Neural progenitor cell (in vitro differentiated cells): ENCODE measurements at places on chromosomes 4 and X. TPM values are rescaled to one million over a fixed set of nuclear protein-coding genes. Genes with fewer than 3 reads are reported as not detected.

HPSE gene
- total RNA-seq: 0.28 and 0.73 TPM in 2 replicates

DUSP21 gene
- not detected in 2 replicates for total RNA-seq

TCP11X2 gene
- 0.88 and 1.1 TPM in 2 replicates for total RNA-seq

DNA sequence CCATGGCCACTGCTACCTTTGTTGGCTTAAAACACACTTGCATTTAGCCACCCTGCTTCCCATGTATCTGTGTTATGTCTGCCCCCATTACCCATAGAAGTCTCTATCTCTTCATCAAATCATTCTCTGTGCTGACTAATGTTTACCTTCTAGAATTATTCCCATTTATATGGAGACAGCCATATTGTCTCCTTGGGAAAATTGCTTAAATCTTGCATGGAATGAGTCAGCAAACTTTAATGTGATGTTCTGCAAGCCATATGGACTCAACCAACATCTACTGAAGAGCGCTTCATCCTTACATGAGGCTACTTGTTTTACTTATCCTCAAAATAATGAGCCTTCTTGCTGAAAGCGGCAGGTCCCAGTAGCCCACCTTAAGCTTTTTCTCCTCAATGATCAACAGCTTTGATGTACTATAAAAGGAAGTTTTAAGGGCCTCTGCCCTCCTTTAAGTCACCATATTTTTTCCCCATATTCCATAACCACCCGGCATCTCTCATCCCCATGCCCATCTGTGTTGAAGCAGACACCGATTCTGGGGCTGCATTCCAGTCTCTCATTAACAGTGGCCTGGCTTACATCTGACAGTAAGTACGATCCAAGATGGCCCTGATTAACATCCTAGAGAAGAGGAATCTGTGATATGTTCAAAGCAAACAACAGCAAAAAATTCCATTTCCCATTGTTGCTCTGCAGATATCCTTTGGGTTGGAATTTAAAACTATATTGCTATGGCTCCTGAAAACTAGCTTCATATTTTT, 130.4 kb downstream of the ARHGAP6 start:
- no peaks in the 10 kb centered on the region for H3K36me3 ChIP-seq
- DNase-seq: no peak
- peaks cover 8% of the 10 kb centered on the region for H3K27me3 ChIP-seq
- no peaks in the 10 kb centered on the region for H3K4me1 ChIP-seq
- H3K27ac ChIP-seq: no peak overlapping the region

DNA sequence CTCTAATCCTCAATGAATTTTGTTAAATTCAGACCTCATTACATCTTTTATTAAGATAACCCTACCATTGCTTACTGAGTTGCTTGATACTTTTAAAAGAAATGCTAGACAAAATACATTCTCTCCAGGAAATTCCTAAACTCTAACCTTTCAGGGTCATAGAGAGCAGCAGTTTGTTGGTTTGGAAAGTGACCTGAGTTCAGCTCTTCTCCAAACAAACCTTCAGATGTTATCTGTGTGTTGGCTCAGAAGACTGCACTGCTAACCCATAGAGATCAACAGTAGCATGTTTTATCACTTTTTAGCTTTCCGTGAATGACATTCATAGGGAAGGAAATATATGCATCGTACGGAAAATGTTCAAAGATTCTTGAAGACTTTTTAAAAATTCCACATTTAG, 101.8 kb upstream of the VEGFC start:
- no peaks in the 10 kb centered on the region for H3K36me3 ChIP-seq
- no peak overlapping the region for H3K27ac ChIP-seq
- H3K4me3 ChIP-seq: no peak overlapping the region

- H3K4me3 ChIP-seq: no peak overlapping the region
- no peaks in the 10 kb centered on the region for H3K36me3 ChIP-seq
- DNase-seq: no peak
- no peaks in the 10 kb centered on the region for H3K27me3 ChIP-seq
- peaks cover 21% of the 10 kb centered on the region for H3K4me1 ChIP-seq
- H3K27ac ChIP-seq: no peak overlapping the region
These were observed 85.2 kb downstream of the PLAC1 start for GRCh38 chrX:134572816-134573682.

- H3K4me1 ChIP-seq: no peaks in the 10 kb centered on the region
- H3K4me3 ChIP-seq: no peak overlapping the region
- DNase-seq: no peak
- H3K27ac ChIP-seq: no peak overlapping the region
- H3K36me3 ChIP-seq: no peaks in the 10 kb centered on the region
These were observed 443.6 kb downstream of the IL15 start for GRCh38 chr4:142079959-142080358.
